ENCODE measurements at places on chromosomes 2 and 18. TPM values are rescaled to one million over a fixed set of nuclear protein-coding genes. Genes with fewer than 3 reads are reported as not detected.

DNA sequence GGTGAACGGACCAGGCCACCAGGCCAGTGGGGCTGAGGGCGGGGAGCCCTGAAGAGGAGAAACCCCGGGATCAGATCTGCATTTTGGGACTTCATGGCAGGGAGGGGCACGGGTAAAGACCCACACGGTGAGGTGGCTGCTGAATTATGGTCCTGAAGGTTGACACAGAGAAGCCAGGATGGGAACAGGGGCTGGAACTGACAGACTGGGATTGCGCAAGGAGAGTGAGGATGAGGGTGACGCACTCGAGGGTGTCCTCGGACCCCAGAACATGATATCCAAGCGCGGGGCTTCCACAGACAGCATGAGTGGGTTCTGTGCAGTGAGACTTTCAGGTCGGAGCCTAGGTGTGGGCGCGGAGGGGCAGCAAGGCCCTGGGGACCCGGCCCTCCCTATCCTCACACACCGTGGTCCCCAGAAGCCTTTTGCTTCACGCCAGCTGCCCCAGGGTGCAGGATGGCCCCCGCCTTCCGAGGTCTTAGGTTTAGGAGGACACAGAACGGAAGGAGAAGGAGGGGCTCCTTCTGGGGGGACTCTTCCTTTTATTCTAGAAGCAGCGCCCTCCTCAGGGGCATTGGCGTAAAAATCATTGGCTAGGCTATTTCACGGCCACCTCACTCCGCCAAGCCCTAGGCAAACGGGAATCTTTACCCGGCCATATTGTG, 416.8 kb upstream of the HS6ST1 start:
- no peak overlapping the region for H3K27ac ChIP-seq
- no peaks in the 10 kb centered on the region for H3K27me3 ChIP-seq
- DNase-seq: no peak
- H3K36me3 ChIP-seq: no peaks in the 10 kb centered on the region
- H3K4me1 ChIP-seq: peaks cover 37% of the 10 kb centered on the region

Gene RAB27B
- total RNA-seq: 21.5 TPM

DNA sequence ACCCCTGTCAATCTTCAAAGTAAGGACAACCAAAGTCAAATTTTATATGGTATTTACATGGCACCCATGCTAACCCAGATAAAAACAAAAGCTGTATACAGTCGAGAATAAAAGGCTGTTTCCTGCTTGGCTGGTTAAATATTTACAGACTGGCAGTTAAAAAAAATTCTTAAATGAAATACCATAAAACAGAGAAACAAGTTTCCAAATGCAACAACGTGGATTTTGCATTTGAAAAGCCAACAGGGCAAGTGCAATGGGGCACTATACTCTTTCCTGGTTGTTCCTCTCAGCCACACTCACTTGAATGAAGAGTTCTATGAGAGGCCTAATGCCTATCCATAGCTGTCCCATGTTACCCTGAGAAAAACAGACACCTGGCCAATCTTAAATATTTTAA, 6.1 kb upstream of the NR4A2 start:
- H3K27ac ChIP-seq: peak overlapping the region; percentile 43
- no peaks in the 10 kb centered on the region for H3K27me3 ChIP-seq

Gene DNER
- 29.4 TPM for total RNA-seq

Gene GNAL
- 12.8 TPM for total RNA-seq

DNA sequence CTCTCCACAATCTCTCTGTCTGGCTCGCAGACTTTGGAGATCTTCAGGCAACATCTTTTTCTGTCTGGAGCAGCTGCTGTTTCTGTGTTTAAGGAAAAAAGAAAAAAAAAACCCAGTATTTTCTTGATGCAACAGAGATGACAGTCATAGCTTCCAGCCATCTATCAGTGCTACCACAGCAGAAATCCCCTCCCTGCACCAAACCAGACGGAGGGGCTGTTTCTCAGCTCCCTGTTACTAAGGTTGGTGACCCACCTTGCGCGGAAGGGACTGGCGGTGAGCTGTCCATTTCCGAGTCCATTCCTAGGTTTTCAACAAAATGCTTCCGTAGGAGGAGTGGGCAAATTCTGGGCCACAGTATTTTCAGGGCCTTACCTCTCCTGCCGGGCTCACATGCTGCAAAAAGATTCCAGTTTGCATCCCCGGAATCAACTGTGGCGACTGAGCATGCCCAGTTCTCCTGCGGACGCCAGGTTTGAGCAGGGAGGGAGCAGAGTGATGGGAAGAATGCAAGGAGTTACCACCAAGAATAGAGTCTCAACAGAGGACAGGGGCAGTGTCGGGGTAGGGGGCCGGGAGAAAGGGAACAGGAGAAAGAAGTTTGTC, 1.2 kb downstream of the SLC4A10 start:
- no peak for DNase-seq
- H3K4me1 ChIP-seq: peaks cover 6% of the 10 kb centered on the region
- H3K27ac ChIP-seq: no peak overlapping the region

Gene HOXD11
- not detected for total RNA-seq

DNA sequence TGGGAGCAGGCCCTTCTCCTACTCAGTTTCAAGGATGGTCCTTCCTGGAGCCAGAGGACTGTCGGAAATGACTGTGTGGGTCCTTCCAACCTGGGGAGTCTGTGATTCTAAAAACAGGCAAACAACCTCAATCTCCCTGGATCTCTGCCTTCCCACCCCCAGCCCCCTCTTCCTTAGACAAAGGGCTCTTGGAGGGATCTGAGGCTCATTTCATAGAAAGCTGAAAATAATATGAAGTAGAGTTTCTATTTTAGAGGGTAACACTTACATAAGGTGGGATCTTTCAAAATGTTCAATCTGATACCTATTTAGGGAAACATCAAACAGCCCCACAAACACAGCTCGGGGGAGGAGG, 69.4 kb downstream of the RHOB start:
- peak overlapping the region; percentile 78 for H3K27ac ChIP-seq
- no peaks in the 10 kb centered on the region for H3K36me3 ChIP-seq
- H3K4me3 ChIP-seq: no peak overlapping the region
- no peaks in the 10 kb centered on the region for H3K27me3 ChIP-seq
- H3K4me1 ChIP-seq: peaks cover 28% of the 10 kb centered on the region

Gene PSD4
- 102 TPM for total RNA-seq

DNA sequence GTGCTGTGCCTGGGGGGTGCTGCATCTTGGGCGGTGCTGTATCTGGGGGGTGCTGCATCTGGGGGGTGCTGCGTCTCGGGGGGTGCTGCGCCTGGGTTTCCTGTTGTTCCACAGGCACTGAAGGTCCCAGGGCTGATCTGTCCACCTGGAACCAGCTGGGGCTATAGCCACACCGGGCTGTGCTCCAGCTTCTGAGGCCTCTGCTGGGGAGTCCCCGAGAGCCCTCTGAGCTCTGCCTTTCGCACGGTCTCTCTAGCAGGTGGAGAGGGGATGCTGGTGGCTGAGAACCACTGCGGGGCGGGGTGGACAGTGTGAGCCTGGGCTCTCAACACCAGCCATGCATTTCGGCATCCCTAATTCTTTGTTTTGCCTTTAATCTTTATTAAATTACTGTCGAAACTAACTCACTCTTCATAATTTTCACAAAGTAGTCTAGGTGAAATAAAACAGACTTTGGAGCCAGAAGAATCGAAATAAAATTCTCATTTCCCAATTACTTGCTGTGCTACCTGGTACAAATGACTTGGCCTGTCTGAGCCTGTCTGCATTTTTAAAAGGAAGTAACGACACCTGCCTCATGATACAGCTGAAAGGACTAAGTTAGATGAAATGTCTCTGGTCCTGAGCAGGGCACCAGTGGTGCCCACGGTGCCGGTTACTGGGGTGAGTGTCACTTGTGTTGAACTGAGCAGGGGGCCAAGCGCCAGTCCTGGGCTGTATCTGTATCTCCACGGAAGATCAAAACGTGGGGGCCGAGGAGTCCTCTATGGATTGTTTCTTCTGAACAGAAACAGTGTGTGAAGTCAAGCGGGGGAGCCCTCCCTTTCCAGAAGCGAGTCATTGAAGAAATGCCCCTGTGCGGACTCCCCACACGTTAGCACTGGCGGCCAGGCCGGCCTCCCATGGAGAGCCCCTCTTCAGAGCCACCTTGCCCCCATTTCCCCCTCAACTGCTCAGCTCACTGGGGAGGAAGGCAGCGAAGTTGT, 142.0 kb downstream of the ASB1 start:
- no peak overlapping the region for H3K4me3 ChIP-seq
- no peaks in the 10 kb centered on the region for H3K36me3 ChIP-seq
- DNase-seq: peak; percentile 74
- H3K27me3 ChIP-seq: peaks cover 6% of the 10 kb centered on the region

Gene NT5DC4
- total RNA-seq: not detected

DNA sequence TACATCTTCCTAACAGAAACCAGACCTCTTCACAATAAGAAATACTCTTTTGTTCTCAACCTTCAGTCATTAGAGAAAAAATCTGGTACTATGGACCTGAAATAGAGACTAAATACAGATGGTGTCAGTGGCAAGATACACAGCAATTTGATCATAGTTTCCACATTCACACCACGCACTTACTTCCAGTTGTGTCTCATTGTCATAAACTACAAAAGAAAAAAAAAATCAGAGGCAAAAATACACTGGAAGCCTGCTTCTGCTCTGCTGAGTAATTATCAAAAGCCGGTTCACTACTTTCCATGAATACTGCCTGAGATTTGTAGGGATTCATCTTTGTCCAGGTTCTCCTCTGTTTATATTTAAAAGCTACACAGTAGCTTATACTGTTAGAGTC, 182.6 kb downstream of the PID1 start:
- no peak for DNase-seq
- no peaks in the 10 kb centered on the region for H3K27me3 ChIP-seq
- H3K36me3 ChIP-seq: no peaks in the 10 kb centered on the region
- H3K27ac ChIP-seq: no peak overlapping the region

GRCh38 chr2:54964271-54964670, 86.0 kb downstream of the RTN4 start:
- no peak overlapping the region for H3K27ac ChIP-seq
- no peak for DNase-seq
- peaks cover 8% of the 10 kb centered on the region for H3K36me3 ChIP-seq

DNA sequence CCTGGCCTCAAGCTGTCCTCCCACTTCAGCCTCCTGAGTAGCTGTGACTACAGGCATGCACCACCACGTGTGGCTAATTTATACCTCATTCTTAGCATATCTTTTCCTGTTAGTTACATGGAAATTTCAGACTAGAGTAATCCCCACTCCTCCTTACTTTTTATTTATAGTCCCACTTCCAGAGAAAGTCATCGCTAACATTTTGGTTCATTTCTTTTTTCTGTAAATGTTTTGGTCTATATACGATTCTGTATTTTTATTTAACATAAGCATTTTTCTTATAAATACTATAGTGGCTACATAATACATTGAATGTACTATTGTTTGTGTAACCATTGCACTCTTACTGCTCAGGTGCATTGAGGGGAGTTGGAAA, 42.3 kb downstream of the DDX1 start:
- H3K4me3 ChIP-seq: no peak overlapping the region
- peaks cover 61% of the 10 kb centered on the region for H3K36me3 ChIP-seq
- H3K4me1 ChIP-seq: peaks cover 17% of the 10 kb centered on the region
- H3K27me3 ChIP-seq: no peaks in the 10 kb centered on the region

Gene LYG2
- 2.9 TPM for total RNA-seq

DNA sequence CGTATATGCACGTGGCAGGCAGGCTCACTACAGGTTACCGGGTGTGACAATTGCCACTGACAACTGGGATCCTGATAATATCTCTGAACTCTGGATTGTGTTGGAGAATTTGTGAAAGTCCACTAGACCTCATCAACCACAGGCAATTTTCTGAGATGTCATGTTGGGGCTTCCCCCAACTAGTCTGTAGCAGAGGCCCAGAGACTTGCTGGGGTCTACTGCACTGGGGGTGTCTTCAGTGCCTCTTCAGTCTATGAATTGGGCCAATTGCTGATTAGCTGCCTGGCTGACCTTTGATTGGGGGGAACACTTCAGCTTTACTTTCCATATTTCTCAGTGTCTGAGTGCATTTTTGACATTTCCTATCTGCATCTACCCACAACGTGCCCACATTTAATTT, 201.5 kb downstream of the MTX2 start:
- no peaks in the 10 kb centered on the region for H3K36me3 ChIP-seq
- no peak overlapping the region for H3K4me3 ChIP-seq
- no peak for DNase-seq
- H3K4me1 ChIP-seq: peaks cover 35% of the 10 kb centered on the region
- no peak overlapping the region for H3K27ac ChIP-seq

Gene UNC80
- 0.04 TPM for total RNA-seq

GRCh38 chr2:218093879-218094278, 24.8 kb downstream of the RUFY4 start:
- H3K4me1 ChIP-seq: no peaks in the 10 kb centered on the region
- no peak overlapping the region for H3K27ac ChIP-seq
- no peaks in the 10 kb centered on the region for H3K36me3 ChIP-seq
- peaks cover 7% of the 10 kb centered on the region for H3K27me3 ChIP-seq
- no peak for DNase-seq

Gene EFR3B
- 1.5 TPM for total RNA-seq

Gene ALPG
- total RNA-seq: not detected

Gene DYNAP
- total RNA-seq: not detected

DNA sequence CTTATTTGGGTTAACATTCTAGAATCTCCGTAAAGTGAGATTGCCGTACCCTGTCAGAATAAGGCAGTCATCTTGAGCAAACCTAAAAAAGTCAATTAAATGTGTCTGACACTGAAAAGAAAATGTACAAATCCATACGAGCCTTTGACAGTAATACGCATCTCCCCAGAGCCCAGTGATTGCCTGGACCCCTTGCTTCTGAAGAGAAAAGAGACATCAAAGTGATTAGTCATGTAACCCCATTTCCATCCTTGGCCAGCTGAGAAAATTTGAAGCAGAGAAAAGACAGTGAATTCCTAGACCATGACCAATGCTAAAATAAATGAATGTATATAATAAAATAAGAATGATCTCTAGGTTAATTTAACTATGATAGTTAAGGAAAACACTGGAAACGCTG, 1499.4 kb downstream of the SUCLG1 start:
- no peak for DNase-seq
- no peaks in the 10 kb centered on the region for H3K27me3 ChIP-seq
- no peaks in the 10 kb centered on the region for H3K4me1 ChIP-seq
- H3K4me3 ChIP-seq: no peak overlapping the region

GRCh38 chr18:46751882-46752281, 5.0 kb downstream of the ST8SIA5 start:
- no peak overlapping the region for H3K4me3 ChIP-seq
- no peaks in the 10 kb centered on the region for H3K36me3 ChIP-seq
- H3K4me1 ChIP-seq: peaks cover 11% of the 10 kb centered on the region
- no peak overlapping the region for H3K27ac ChIP-seq

DNA sequence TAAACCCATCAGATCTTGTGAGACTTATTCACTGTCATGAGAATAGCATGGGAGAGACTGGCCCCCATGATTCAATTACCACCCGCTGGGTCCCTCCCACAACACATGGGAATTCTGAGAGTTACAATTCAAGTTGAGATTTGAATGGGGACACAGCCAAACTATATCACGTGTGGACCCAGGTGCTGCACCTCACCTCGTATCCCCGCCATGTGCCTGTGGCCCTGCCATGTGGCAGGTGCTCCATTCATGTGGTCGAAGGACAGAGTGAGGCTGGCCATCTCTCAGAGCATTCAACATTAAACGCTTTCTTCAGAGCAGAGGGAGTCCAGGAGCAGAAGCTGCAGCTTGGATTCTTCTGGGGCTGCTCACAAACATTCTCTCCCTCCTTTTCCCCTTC, 32.3 kb downstream of the MROH2A start:
- no peaks in the 10 kb centered on the region for H3K36me3 ChIP-seq
- DNase-seq: no peak
- H3K27ac ChIP-seq: no peak overlapping the region
- H3K4me1 ChIP-seq: no peaks in the 10 kb centered on the region

- no peak overlapping the region for H3K27ac ChIP-seq
- H3K36me3 ChIP-seq: no peaks in the 10 kb centered on the region
- no peaks in the 10 kb centered on the region for H3K27me3 ChIP-seq
- no peaks in the 10 kb centered on the region for H3K4me1 ChIP-seq
- no peak for DNase-seq
- no peak overlapping the region for H3K4me3 ChIP-seq
These were observed 109.3 kb downstream of the CHST9 start for GRCh38 chr18:27075828-27076227.
